ENCODE measurements at places on chromosomes 13 and 19.

DNA sequence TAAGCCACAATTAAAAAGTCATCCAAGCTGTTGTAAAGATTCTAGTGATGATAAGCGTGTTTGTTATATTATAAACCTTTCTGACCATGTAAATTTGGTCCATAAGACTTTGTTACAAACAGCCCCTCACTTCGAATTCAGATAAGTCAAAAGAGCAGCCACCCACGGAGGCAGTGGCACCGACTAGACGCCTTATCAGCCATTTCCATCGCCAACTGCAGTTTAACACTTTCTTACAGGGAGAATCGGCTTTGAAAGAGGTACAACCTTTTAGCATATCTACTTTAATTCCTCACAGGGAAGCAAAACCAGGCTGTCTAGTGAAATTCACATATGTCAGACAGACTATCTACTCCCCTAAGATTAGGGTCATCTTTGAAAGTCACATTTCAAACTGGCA lies 47.5 kb downstream of the SOX21 start:
- no peak for DNase-seq

DNA sequence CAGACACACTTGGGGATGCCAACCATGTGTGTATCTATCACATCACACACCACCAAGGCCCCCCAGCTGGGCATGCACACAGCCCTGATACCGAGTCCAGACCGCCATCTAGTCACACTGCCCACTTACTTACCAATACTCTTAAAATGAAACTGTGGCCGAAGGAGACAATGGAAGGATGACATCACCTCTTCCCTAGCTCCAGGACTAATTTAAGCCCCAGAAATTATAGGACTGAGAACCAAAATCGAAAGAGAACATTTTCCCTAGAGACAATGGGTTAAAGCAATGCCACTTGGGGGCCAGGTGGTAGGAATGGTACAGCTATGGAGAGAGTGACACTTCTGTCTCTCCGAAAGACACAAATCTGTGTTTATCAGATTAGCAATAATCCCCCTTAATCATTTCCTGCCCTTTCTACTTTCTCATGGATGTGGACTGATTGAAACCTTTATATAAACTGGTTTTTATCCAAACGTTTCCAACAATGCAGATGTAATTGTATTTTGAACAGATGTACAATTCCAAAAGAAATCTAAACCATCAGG lies 663 bp upstream of the GGACT start:
- DNase-seq: no peak

- DNase-seq: no peak
These were observed 5.8 kb downstream of the SSBP4 start for GRCh38 chr19:18424890-18425514.

DNA sequence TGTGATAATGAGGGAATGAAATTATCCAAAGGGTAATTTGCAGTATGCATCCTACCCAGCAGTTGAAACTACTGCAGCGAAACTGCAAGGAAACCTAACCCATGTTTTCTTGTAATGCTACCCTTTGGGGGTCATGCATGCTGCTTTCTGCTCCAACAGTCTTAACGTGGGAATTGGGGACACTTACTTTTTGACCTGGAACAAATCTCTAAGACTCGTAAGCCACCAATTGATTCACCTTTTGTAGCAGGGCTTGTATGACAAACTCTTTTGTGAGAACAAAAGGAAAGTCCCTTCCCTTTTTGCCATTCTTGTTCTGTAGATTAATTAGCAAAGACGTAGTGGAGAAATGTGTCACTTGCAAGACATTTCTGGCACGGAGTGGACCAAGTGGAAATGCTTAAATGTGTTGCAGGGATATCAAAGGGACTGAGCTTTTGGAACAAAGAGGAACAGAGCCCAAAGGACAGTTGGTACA lies 27.4 kb downstream of the LRCH1 start:
- DNase-seq: no peak

DNA sequence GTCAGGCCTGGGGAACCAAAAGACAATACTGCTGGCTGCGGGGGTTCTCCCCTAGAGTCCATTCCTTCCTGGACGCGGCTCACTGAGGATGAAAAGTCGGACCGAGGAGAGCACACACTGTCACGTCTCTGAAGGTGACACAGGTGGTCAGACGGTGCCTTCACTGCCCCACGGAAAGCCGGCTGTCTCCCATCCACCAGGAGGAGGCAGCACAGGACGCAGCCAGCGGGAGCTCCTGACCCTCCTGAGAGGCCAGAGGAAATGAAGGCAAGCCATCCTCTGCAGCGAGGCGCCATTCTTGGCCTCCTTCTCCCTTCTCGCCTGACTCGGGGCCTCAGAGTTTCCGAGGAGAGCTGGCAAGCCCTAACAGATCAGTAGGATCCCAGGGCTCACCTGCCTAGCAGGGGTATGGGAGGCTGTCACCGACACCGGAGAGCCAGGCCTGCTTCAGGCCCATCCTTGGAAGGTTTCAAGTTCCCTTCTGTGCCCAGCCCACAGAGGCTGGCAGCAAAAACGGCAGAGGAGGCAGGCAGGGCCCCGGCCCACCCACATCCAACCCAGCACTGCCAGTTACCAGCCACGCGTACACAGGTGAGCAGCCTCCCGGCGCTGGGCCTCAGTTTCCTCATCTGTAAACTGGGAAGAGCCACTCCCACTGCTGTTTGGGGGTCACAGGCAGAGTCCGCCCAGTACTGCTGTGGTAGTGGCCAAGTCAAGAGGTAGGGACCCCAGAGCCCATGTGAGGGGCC lies 4.5 kb downstream of the REXO1 start:
- DNase-seq: peak; percentile 30
